Bronchial epithelial cell (primary cell): ENCODE measurements at places on chromosomes 7 and 10.
A peak's percentile ranks its signal among the peaks of the same experiment; 100 is the strongest.

- no peak for DNase-seq
Measured at GRCh38 chr10:82591421-82591820, 716.4 kb downstream of the NRG3 start.

GRCh38 chr10:107437921-107438320 lies 273.4 kb upstream of the SORCS1 start:
- no peak for DNase-seq

DNA sequence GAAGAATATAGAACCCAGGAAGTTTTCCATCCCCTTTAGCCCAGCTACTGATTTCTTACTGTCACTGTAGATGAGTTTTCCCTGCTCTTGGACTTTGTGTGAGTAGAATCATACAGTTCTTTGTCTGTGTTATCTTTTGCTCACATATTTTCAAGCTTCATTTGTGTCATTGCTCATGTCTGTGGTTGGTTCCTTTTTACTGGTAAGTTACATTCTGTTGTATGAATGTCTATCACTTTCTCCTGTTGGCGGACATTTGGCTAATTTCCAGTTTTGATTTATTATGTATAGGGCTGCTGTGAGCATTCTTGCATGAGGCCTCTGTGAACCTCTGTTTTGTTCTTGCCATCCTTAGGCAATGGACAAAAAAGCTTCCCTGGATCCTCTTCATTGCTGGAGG lies 5.3 kb downstream of the GLRX3 start:
- no peak for DNase-seq

- DNase-seq = no peak
Measured at GRCh38 chr10:7545261-7545660, 121.5 kb downstream of the ITIH5 start.

DNA sequence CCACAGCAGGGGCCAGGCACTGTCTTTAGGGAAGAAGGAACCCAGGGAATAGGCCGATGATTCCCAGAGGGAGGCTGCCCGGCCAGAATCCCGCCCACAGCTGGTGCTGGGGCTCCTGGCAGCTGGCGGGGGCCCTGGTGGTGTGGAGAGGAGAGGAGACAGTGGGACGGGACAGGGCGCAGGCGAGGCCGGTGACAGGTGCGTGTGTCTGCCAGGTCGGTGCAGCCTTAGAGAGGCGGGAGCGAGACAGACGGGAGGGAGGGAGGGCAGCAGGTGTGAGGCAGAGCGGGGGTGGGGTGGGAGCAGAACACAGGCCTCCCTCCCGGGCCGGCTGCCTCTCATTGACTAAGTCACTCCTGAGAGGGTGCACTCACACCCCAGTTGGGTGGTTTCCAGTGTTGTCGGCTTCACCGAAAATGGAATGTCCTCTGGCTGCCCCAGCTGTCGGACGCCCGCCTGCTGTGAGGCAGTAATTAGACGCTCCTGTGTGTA lies 55.2 kb downstream of the ELFN1 start:
- peak; percentile 23 for DNase-seq

DNA sequence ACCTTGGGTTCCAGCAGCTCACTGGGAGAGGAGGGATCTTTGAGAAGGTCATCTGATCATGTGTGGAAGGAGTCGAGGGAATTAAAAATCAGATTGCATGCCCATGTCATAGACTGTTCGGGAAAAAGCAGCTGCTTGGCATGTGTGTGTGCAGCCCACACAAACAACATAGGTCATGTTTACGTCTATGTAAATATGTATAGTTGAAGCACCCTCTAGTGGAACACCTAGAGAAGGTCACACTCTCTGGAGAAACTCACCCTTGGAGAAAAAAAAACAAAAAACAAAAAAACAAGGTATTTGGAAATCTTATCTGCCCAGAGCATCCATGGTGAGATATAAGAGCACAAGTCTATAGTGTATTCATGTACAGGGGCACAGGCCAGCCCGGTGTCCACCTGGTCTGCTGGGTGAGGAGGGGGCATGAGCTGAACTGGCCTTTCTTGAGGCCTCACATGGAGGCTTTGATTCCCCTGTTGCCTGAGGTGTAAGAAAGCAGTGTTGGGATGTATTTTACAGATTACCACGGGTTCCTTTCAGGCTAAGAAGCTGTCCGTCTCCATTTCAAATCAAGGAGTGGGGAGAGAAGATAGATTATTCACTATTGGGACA lies 98.0 kb downstream of the NPY start:
- DNase-seq = peak; percentile 43

DNA sequence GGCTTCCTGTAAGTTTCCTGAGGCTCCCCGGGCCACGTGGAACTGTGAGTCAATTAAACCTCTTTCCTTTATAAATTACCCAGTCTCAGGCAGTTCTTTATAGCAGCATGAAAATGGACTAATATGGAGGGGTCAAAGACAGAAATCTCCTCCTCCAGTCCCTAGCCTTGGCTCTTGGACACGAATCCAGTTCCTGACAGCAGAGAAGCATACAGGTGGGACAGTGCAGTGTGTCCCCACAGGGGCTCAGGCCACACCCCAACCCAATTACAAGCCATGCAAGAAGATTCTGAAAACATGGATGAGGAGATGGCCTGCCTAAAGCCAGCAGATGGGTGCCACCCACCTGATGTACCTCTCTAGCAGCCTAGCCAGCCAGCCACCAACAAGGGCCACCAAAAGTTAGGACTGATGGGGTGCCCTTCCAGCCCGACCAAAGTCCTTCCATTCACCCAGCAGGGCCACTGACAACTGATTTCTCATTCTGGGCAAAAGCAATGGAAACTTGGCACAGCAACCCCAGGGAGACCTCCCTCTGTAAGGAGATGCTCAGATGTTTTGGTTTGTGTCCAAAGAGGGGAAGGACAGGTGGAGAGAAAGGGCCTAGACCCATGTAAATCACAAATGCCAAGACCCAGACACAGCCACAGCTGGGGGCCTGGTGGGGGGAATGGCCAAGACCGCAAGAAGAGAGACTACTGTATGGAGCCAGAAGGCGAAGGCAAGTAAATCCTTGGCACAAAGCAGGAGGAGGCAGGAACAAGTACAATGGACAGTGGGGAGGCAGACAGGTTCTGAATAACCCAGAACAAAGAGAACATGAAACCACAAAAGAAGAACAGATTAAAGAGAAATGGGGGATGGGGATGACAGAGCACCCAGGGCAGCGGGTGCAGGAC lies 13.6 kb downstream of the GPRIN2 start:
- no peak for DNase-seq

DNA sequence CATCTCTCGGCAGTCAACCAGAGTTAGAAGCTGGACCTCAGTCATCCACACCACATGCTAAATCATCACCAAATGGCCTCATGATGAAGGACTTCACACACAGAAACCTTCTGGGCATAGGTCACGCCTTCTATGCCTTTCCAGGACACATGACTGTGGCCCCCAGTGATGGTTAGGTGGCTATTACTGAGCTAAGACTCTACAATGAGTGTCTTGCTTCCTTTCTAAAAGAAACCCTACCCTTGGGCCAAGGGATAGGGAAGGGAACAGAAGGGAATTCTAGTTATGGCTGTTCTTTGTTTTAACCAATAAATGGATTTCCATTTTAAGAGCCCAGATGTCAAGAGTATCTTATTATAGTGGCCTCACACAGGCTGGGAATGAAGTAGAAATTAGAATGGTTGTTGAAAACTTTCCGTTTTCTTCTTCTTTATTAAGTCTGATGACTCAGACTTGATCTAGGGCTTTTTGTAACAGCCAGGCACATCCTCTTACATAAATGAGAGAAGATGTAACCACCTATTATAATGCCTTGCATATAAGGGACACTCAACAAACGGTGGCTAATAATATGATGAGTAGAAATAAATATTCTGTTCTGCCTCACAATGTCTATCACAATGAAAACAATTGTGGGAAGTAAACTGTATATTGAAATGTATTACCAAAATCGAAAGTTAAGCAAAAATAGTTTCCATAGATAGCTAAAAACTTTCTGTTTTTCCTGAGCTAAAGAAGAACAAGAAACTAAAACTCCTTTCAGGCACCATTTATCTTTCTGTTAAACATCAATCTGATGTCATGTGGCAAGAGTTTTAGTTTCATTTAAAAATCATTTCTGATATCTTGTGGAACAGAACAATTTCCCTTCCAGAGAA lies 62.5 kb upstream of the TOMM7 start:
- no peak for DNase-seq

- no peak for DNase-seq
Measured at GRCh38 chr10:31730776-31731175, 197.9 kb downstream of the ARHGAP12 start.

DNA sequence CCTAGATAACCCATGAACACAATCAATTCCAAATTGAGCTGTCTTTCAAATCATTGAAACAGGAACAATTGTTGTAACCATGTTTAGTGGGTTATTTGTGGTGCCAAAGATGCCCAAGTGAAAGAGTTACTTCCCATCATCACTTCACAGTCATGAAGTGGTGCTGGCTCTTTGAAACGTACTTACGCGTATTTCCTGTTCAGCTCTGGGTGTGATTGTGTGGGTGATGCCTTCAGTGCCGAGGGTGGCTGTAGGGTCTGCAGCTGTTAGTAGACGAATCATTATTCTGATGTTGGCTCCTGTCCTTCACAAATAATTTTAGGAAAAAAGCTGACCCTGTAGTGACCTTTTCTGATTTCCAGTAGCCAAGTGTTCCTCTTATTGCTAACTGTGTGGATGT lies 323.1 kb upstream of the KIAA1217 start:
- no peak for DNase-seq

DNA sequence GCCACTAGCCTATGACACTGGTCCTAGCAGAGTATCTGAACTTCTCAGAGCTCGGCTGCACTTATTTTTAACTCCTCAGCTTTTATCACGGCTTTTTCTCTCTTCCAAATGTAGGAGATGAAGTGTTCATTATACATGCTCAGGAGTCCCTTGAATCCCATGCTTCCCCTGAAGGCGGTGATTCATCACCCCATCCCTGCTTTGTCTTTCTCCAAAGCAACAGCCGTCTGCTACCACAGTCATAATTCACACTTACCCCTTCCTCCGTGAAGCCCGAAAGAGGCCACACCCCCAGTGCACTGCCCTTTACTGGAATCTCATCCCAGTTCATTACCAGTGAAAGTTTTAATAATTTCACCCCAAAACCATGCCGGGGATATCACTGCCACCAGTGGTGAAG lies 301.5 kb upstream of the SHH start:
- DNase-seq = no peak

DNA sequence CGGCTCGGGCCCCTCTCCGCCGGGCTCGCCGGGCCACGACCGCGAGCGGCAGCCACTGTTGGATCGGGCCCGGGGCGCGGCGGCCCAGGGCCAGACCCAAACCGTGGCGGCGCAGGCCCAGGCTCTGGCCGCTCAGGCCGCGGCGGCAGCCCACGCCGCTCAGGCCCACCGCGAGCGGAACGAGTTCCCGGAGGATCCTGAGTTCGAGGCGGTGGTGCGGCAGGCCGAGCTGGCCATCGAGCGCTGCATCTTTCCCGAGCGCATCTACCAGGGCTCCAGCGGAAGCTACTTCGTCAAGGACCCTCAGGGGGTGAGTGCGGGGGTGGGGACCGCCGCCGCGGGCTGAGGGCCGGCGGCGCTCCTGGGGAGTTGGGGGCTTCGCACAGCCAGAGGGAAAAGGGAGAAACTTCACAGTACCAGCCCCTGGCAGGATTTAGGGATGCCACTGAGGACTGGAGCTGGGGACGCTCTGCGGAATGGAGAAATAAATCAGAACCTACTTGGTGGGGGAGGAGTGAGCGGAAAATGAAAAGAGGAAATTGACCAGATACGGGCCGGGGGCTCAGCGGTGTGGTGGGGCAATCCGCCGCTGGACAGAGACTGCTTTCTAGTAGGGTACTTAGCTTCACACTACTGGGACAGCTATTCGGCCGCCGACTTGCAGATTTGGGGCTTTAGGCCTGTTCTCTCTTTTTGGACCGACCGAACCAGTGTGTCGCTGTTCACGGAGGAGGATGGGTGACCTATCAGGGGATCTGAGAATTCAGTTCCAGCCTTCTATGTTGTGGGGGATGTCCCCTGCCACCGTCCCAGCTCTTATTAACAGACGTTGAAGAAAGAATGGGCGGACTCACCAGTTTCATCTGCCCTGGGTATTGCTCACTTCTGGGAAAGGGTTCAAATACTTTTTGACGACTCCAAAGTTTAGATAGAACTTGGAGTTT lies 669 bp downstream of the PI4K2A start:
- no peak for DNase-seq

GRCh38 chr10:63171926-63172325 lies 38.8 kb downstream of the NRBF2 start:
- DNase-seq = no peak

GRCh38 chr10:132746801-132747625 lies 38.9 kb downstream of the NKX6-2 start:
- no peak for DNase-seq

DNA sequence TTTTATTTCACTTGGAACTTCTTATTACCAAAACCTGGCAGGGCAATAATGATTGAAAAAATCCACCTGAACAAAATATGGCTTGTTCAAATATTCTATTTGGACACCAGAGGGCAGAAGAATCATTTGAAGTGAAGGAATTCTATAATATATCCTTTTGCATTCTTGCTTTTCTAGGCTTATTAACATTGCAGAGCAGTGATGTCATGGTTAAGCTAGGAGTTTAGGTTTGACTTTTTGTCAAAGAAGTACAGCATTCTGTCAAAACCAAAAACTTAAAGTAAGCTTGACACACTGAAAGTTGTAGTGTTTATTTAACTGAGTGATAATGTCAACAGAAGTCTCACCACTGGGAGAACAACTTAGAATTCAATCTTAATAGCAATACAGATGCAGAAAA lies 156.0 kb downstream of the SEMA3D start:
- peak; percentile 65 for DNase-seq

- no peak for DNase-seq
Measured at GRCh38 chr7:129642871-129643549, 31.5 kb downstream of the NRF1 start.

DNA sequence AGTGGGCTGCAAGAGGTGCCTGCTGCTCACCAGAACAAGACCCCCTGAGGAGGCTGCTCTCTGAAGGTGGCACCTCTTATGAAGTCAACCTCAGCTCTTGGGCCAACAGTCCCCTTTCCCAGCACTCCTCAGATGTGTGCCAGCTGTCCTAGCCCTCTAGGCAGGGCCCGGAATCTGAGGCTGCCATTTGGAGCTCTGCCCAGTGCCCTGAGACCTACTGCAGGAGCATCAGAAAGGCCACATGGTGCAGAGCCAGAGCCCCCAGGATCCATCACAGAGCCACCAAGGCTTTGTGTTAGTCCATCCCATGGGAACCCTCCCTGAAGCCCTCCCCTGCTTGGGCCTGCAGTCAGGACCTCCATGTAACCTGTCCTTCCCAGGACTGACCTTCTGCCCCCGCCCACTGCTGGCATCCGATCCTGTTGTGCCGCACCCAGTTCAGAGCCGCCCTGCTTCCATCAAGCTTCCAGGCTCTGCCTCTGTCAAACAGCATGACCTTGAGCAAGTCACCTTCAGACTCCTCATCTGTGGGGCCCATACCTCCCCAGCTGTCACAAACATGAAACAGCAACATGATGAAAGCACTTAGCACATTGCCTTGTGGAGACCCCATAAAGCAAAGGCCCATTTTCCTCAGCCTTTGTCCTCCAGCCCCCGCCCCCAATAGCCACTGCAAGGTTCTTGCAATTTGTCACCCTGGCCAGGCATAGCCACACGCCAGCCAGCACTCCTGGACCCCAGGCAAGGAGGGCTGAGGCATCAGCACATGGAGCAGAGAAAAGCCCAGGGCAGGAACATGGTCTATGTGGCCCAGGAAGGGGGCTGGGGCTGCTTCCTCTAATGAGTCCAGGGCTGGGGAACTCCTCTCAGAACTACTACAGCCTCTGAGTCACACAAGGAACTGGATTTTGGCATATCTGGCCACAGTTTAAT lies 51.7 kb downstream of the GRID1 start:
- no peak for DNase-seq

- no peak for DNase-seq
Measured at GRCh38 chr7:25304691-25305090, 76.4 kb upstream of the NPVF start.

GRCh38 chr10:120278069-120278468 lies 179.0 kb upstream of the PLPP4 start:
- no peak for DNase-seq
